ENCODE measurements at places on chromosomes 5 and 9.

- no peak for DNase-seq
These were observed 145.9 kb downstream of the PRELID2 start for GRCh38 chr5:145689235-145689634.

- DNase-seq, result no peak
These were observed 200.8 kb downstream of the MAT2B start for GRCh38 chr5:163706053-163706771.

- no peak for DNase-seq
These were observed 93.7 kb upstream of the IL6ST start for GRCh38 chr5:56088431-56088949.

DNA sequence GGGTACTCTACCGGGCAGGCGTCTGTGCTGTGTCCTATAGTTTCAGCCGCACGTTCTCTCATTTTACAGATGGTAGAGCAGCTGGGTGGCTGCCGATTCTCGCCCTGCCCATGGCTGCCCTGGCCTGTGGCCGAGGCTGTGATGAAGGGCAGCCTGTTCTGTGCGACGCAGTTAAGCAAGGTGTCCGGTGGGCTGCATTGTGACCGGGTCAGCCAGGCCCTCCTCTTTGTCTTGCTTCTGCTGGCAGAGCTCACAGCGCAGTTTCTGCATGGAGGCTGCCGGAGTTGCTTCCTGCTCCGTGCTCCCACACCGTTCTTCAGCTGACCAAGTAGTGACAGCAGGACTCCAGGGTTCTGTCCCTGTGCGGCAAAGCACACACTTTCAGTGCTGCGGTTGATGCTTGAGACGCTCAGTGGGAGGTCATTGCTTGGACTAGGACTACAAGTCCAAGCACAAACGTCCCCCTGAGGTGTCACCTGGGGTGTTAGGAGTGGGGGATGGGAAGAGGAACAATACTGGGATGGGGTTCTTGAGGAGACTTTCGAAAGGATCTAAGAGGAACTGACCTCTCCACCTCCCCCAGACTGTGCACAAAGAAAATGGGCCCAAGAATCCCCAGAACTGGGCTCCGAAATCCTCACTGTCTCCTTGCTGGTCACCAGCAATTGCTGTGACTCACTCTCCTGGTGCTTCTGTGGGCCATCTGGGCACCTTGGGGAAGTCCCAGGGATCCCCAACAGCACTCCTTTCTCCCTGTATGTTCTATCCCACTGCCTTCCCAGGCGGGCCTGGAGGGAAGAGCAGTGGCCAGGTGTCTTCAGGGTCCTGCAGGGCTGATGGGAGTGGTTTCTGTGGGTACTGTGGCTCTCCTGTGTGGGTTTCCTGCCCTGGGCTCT, 58.2 kb downstream of the GADD45G start:
- no peak for DNase-seq

- DNase-seq, result peak; percentile 57
These were observed 7.3 kb upstream of the GRHPR start for GRCh38 chr9:37415011-37415719.

DNA sequence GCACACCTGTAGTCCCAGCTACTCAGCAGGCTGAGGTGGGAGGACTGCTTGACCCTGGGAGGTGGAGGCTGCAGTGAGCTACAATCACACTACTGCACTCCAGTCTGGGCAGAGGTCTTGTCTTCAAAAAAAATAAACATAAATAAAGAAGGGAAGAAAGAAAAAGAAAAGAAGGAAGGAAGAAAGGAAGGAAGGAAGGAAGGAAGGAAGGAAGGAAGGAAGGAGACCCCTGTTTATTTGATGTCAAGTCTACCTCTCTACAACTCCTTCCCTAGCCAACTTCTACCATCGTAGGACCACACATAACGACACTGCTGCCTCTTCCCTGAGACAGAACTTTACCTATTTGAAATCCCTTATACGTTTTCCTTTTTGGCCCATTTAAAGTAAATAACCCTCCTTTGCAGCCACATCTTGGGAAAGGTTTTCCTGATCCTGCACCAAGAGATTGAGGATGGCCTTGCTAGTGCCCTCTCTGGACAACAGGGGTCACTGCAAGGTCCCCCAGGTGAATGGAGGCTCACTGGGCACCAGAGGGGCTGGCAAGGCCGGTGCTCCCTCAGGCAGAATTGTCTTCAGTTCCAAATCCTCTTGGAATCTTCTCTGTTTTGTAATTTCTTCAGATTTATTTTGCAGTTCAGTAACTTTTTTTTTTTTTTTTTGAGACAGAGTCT, 10.5 kb downstream of the RPS14 start:
- no peak for DNase-seq

DNA sequence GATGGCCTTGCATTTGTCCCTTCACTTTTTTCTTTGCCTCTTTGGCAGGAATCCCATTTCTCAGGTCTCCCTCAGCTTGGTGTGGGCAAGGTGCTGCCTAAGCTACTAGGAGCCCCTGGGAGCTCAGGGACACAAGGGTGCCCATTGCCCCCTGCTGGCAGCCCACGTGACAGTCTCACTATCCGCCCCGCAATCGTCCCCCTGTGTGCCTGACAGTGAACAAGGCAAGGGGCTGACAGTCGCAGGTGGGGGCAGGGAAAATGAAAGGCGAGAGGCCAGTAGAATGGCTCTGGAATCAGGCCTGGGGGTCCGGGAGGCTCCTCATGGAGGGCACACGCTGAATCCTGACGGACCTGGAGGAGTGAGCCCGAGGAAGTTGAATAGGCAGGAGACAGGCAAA, 2.0 kb upstream of the PCDH12 start:
- DNase-seq, result no peak

GRCh38 chr9:4769321-4770080, 23.2 kb upstream of the RCL1 start:
- DNase-seq, result no peak

DNA sequence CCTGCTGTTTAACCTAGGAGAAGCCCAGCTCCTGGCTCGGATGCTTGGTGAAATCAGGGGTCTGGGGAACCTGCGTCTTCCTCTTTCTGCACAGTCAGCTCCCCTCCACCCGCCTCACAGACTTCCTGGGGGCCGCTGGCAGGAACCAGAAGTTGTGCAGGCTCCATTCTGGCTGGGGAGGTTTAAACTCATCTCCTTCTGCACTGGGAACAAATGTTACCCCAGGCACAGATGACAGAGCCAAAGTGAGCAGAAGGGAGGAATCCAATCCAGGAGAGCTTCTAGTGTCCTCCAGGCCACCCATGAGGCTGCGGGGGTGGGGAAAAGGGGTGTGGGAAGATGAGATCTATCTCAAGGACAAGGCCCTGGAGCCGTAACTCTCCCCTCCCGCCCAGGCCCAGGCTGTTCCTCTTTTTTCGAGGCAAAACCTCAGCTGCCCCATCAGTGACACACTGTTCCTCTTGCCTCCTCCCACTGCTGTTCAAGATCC, 31.2 kb downstream of the KCNMB1 start:
- no peak for DNase-seq

- DNase-seq, result no peak
These were observed 356.1 kb upstream of the KIF2A start for GRCh38 chr5:61949679-61950435.

- peak; percentile 55 for DNase-seq
These were observed 21.7 kb upstream of the NSD1 start for GRCh38 chr5:177111720-177112394.

DNA sequence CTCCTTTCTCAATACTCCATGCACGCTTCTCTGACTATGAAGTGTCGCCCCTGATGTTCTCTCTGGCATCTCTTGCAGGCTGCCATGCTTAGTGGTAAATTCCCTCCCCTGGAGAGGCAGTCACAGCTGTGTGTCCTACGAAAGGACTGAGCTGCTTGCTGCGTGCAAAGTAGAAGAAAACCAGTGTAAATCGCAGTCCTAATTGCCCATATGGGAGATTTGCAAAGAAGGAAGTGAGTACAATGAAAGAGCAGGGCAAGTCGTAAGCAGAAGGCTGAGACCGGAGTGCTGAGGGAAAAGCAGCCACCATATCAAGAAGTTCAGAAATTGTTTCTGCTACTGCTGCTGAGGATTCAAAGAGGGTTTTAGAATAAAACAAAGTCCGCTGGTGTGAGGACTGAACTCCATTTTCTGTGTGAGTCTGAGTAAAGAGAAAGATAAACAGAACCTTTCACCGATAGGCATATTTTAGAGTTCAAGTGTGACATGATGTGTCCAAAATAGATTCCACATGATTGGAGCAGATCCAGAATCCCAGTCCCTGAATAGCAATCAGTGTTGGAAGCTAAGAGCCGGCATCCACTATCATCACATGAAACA, 507.8 kb upstream of the MPDZ start:
- DNase-seq, result no peak

DNA sequence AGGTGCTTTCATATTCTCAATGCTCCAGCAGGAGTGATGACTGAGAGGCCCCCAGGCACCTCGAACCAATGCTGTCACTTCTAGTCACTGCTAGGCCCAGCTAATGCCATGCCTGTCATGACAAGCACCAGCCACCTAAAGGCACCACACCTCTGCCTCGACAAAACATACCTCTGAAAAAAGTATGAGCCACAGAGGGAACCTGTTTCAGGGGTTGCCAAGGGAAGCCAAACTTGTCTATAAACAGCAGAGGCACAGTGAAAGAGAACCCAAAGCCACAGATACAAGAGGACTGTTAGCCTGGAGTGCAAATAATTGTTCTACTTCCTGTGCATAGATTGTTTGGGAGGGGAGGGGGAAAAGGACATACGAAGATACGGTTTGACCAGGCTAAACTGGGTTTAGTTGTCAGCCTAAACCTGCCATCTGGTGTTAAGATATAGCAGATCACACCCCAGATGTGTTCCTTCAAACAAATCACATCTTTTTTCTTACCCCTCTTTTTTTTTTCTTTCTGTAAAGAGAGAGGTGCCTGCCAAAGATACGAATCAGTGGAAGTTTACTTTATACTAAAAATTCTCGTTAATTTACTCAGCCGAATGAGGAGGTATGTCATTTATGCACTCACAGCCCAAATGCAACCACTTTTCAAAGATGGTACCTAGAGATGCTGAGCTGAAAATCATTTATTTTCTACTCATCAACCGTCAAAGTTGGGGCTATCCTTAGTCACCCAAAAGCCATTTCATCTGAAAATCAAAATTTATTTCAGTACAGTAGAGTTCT, 45.7 kb downstream of the BNC2 start:
- no peak for DNase-seq

DNA sequence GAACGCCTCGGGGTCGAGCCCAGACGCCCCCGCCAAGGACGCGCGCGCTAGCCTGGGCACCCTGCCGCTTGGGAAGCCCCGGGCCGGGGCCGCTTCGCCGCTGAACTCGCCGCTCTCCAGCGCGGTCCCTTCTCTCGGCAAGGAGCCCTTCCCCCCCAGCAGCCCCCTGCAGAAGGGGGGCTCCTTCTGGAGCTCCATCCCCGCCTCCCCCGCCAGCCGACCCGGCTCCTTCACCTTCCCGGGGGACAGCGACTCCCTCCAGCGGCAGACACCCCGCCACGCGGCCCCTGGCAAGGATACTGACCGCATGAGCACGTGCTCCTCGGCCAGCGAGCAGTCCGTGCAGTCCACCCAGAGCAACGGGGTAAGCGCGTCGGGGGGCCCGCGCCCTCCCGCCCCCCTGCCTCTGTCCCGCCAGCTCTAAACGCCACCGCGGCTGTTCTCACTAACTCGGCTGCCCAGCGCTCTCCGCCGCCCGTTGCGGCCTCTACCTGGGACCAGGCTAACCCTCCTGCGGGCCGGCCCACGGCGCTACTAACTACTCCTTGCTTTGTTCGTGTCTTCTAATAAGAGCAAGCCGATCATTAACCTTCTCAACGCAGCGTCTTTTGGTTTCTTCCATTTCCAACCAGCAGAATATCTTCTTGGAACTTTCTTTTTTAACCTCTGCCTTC, 93.6 kb upstream of the OTULINL start:
- DNase-seq, result no peak

DNA sequence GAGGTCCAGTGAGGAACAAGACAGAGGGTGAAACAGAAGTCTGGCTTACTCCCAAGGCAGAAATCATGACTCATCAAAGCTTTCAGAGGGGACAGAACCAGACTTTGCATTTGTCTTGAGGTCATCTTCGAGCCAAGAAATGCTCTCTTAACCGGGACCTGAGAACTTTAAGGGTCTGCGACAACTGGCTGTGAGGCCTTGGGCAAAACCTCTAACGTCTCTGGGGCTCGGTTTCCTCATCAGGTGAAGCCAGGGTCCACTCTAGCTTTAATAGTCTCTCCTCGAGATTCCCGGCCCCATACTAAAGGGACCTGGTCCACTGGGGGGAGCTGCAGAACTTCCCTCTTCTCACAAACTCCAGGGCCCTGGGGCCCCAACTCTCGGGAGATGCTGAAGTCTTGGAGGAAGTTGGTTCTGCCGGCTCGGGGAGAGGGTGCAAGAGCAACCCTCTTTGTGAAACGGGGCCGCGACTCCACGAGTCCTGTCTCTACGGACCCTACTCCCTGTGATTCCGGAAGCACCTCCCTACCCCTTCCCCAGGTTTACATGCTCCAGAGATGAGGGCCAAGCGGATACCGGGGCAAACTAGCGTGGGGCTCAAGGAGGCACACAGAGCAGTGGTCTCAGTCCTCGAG, 2.6 kb downstream of the GLIS3 start:
- peak; percentile 25 for DNase-seq

- no peak for DNase-seq
These were observed 64.6 kb downstream of the PSMB7 start for GRCh38 chr9:124350494-124351263.

DNA sequence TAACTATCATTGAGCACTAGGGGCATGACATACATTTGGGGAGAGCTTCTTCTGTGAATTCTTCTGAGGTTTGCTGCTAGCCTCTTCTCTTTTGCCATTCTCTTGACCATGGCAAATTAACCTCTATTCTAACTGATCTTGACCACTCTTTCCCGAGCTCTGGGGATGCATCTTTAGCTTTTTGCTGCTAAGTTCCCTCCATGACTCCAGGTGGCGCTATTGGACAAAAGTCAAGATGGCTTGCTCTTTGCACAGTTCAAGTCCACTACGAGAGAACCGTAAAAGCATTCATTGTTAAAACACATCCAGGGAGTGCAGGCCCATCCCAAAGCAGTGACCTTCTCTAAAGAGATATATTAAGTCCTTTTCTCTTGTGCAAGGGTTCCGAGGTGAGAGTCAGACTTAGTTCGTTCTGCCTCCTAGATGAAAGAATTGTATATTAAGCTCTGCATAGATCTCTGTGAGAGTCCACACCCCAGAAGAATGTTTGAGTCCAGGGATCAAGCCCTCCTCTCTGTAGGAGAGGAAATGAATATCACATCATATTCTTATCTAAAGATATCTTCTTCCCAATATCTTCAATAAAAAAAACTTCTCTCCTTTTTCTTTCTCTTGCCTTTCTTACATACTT, 1152.9 kb upstream of the CDH6 start:
- DNase-seq, result no peak

GRCh38 chr5:8865266-8865665, 680.6 kb downstream of the SEMA5A start:
- no peak for DNase-seq

DNA sequence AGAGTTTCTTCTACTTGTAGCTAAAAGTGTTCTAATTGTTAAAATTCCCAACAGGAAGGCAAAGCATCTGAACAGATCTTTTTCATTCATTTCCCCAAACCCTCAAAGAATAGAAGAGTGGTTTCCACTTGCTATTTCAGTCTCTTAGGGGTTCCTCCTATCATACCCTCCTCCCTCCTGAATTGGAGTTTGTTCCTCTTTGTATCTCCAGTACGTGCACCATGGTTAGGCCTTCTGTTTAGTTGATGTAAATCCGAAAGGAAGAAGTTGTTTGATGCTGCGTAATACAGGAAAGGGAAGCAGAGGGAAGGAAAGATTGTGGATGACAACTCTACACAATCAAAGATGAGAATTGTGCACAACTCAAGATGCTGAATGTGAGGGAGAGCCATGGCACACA, 303.6 kb downstream of the PIK3R1 start:
- DNase-seq, result no peak

Data from stimulated activated CD4-positive, alpha-beta T cell treated with anti-CD3 and anti-CD28 coated beads, Interleukin-1b, Interleukin-23, amount 100 ng/mL, for 4 hours (primary cell).